ENCODE measurements at places on chromosomes 1 and 21.

GRCh38 chr1:53345996-53346813, 18.3 kb upstream of the LRP8 start:
- no peak for DNase-seq

GRCh38 chr1:46532498-46533178, 18.8 kb downstream of the KNCN start:
- peak; percentile 60 for DNase-seq

GRCh38 chr1:197342669-197343068, 74.6 kb downstream of the CRB1 start:
- no peak for DNase-seq

GRCh38 chr1:89721351-89721750, 88.4 kb downstream of the LRRC8C start:
- no peak for DNase-seq

- no peak for DNase-seq
These were observed 148.1 kb upstream of the RUNX1 start for GRCh38 chr21:35197191-35197590.

All from stimulated activated CD4-positive, alpha-beta T cell treated with anti-CD3 and anti-CD28 coated beads, Interleukin-1b, Interleukin-23, amount 100 ng/mL, for 24 hours (primary cell).